Esophagus squamous epithelium (tissue), 5 donors: ENCODE measurements at places on chromosomes 7 and 10. TPM values are rescaled to one million over a fixed set of nuclear protein-coding genes. Genes with fewer than 3 reads are reported as not detected.

Gene RSPH10B
- total RNA-seq, result not detected

DNA sequence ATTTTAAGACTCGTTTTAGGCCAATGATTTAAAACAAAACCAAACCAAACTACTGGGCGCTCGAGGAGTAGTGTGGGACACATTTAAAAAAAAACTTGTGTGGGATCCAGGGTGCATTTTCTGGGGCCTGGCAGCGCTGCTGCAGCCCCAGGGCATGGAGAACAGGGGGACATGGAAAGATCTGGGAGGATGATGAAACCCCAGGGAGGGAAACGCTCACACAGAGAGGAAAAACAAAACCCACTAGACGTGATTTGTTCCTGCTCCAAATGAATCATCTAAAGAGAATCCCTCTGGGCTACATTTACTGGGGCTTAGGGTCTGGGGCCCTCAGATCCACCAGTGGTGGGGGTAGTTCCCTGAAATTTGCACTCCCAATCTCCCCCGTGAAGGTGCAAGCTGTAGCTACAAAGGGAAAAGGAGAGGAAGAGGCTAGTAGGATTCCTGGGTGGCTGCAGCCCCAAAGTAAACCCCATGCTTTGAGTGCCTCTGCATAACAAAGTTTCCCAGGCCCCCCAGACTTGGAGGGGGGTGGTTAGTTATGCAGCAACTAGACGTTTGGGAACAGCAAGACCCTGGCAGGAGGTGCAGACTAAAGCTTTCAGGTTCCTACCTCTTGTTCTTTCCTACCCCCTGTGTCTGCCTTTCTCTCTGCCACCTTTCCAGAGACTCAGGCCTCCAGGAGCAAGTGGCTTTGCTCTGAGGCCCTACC, 14.5 kb upstream of the HOXA13 start:
- no peak for DNase-seq

DNA sequence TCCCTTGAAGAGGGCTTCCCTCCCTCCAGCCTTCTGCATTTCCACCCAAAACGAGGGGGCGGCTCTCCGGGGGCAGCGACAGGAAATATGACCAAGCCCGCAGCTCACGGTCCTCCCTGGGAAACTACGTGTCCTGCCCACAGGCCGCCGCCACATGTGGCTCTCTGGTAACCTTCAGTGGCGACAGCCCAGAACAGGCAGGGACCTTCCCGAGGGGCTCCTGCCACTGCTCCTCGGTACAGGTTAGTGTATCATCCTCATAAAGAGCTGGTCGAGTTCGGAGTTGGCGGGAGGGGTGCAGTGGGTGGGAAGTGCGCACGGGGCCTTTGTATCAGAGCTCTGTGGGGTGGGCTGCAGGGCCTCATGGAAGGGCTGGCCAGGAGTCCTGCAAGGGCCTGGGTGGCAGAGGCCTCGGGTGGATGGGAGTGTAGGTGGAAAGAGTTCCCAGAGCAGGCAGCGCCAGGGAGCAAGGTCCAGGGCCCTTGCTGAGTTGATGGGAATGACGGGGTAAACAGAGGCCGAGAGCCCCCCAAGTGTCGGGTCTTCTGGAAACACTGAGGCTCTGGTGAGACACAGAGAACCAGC, 66.0 kb downstream of the TCERG1L start:
- no peak for DNase-seq

Gene LRRC17
- 2.5 TPM for total RNA-seq

DNA sequence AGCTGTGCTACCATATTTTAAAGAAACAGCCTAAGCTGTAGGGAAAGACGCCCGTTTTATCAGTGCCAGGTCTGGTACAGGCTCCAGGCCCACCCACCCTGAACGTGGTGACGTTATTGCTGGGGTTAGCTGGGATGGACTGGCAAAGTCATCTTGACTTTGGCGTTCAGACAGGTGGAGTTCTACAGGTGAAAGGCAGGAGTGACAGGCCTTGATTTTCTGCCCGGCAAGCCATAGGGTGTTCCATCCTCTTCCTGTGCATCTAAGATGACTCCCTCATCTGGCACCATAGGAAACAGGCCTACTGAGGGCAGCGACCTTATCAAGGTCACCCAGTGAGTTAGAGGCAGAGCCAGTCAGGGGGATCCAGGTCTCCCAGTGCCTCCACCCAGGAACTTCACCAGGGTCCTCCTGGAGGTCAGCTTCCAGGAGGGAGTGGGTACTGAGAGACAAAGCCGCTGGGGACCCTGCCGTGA, 41.6 kb downstream of the HK1 start:
- DNase-seq, result no peak

DNA sequence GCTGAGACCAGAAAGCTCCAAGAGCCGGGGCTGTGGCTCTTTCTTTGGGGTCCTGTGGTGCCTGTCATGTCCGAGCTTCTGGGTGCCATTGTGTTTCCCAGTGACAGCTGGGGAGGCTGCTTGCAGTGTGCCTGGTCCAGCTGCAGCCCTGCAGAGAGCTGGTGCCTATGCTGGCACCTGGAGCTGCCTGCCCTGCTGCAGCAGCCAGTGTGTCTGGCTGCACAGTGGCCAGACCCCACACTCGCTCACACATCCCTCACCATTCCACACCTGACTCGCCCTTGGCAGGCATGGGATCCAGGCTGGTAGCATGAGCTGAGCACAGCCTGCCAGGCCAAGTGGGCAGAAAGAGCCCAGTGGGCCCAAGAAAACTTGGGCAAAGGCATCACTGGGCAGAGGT, 635.1 kb upstream of the SEMA3D start:
- DNase-seq, result no peak

DNA sequence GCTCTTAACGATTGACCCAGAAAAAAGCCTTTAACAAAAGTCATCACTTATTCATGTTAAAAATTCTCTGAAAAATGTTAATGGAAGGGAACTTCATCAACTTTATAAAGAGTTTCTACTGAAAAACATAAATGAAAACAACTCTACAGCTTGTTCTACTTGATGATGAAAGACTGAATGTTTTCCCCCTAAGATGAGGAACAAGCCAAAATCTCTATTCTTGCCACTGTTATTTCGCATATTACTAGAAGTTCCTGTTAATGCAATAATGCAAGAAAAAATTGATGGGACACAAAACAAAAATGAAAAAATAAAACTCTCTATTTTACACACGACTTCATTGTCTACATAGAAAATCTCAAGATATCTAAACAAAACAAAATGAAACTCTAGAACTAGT, 249.8 kb upstream of the AKR1E2 start:
- no peak for DNase-seq

Gene ABCA13
- total RNA-seq, result 9.8 TPM

- no peak for DNase-seq
Measured at GRCh38 chr10:30038781-30039536, 20.4 kb downstream of the JCAD start.
